ENCODE measurements at places on chromosomes 2 and 18.

GRCh38 chr2:171102802-171103201 lies 57.9 kb downstream of the TLK1 start:
- DNase-seq: no peak

GRCh38 chr18:23095463-23095862 lies 39.8 kb upstream of the CABLES1 start:
- no peak for DNase-seq

DNA sequence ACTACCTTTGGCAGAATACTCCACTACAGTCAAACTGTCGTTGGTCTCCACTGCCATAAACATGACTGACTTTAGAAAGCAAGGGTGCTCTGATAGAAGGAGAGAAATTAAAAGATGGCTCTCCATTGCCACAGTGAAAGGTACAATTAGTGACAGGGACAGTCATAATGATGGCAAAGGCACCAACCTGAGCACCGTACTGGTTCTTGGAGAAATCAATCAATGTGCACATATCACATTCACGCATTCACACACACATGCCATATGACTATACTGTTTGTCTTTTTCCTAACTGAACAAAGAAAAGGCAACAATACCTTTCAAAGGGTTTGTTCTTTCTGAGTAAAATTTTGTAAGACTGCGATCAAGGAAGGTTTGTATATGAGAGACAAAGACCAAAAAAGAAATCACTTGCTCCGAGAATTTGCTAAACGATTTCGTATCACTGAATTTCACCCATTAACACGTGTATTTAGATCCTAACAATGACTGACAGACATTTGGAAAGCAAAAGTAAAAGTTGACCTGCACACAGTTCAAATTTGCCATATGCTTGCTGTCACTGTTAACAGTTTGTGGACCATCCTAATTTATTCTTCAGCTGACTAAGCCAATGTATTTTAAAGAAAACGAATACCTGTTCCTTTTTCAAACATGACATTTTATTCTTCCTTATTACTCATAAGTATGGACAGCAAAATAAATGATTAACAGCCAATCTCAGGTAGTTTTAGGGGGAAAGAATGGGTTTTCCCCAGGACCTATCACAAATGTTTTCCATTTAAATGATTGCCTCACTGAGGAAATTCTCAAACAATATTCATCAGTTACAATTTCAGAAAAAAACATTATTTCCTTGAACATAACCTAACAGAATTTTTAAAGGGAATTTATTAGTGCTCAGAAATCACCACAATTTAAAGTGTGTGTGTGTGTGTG lies 644.4 kb downstream of the ZEB2 start:
- no peak for DNase-seq

DNA sequence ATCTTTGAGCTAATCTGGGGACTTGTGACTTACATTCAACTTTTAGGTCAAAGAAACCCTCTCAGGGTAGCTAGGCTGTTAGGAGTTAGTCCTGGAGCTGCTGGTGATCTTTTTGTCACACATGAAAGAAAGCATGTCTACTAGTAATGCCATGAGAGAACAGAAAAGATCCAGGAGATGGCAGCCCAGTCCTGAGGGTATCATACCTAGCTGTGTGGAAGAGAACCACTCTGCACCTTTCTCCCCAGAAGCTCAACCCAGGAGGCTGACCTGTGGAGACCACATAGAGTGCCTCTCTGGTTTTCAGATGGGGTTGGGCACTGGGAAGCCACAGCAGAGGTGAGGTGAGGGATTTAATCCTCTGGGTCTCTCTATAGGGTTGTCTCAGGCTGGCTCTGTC lies 460.2 kb upstream of the UBE2E3 start:
- no peak for DNase-seq

GRCh38 chr2:105575499-105576025 lies 169.2 kb upstream of the NCK2 start:
- no peak for DNase-seq

DNA sequence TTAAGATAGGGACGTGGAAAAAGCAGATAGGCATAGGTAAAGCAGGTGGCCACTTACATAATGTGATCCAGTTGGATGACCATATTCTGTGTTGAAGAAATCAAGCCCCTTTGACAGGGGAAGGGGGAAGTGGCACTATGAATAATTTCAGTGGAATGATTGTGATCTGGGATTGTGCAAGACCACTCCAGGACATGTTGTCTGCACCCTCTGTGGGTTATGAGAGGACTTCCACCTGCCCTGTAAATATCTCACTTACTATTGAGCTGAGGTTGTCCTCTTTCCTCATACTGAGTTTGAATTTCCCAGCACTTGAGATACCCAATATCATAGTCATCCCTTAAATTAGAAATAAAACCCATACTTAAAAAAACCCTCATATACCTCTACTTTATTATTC lies 220.7 kb downstream of the IRS1 start:
- no peak for DNase-seq

- no peak for DNase-seq
Measured at GRCh38 chr2:241125626-241126025, 23.5 kb upstream of the MTERF4 start.

DNA sequence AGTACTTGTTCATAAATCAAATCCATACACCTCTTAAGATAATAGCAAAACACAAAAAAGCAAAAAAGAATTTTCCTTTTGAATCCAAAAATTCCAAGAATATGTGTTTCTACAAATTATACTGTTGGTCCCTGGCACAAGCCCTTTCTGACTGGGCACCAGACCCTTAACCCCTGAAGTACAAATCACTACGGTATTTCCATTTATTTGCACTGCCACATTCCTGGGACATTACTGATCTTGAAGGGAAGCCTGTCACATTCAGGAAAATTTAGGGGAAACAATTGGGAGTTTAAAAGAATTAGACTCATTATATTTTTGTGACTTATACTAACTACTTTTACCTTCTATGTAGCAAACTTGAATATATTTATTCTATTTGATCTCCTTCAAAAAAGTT lies 98.8 kb downstream of the ZNF521 start:
- no peak for DNase-seq

DNA sequence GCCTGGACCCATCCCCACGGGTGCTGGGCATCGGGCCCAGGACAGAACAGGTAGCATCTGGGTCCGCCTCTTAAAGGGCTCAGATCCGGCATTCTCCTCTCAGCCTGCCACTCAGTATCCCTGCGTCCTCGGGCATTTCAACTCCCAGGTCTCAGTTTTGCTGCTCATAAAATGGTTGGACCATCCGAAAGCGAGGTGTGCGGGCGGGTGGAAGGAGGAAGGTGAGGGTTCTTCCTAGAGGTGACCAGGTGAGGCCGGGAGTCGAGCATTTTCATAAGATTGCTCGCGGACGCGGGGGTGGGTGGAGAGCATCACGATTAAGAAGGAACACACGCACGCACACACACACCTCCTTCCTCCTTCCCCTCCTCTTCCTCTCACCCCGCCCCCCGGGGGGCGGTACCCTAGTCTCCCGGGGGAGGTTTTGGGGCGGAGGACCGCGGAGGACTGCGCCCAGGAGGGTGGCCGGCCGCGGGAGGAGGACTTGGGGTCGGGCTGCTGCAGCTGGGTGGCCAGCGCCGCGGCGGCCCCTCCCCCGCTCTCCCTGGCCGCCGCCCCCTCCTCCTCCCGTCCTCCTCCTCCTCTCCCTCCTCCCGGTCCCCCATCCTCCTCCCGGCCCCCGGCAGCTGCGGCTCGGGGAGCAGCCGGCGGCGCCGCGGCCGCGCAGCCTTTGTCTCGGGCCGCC lies 97.9 kb upstream of the GPR45 start:
- peak; percentile 66 for DNase-seq

DNA sequence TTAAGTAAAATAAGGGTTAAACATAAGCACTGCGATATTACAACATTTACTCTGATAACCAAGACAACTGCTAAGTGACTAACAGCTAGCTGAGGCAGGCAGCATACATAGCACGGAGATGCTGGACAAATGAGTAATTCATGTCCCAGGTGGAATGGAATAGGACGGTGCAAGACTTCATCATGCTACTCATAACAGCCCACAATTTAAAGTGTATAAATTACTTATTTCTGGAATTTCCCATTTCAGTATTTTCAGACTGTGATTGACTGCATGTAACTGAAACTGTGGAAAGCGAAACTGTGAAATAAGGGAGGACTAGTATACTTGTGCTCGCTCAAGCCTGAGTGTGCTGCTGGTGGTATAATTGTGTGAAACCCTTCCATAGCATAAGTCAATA lies 12.9 kb downstream of the IER3IP1 start:
- DNase-seq: no peak

- DNase-seq: no peak
Measured at GRCh38 chr18:65767406-65767805, 16.6 kb downstream of the CDH7 start.

DNA sequence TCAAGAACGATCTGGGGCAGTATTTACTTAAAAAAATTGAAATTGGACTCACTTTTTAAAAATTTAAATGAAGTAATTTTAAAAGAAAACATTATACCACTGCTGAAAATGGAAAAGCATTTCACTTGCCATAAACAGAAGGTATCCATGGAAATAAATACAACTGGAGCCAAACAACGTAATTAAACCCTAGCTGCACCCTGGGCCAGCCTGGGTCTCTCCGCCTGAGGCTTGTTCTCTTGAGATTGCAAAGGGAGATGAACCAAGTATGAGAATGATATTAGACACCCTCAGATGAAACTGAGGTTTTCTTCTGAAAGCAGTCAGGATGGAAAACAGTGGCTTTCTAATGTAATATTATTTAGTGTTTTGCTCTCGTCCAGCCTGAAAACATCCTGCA lies 264.4 kb downstream of the KCNE4 start:
- DNase-seq: no peak

DNA sequence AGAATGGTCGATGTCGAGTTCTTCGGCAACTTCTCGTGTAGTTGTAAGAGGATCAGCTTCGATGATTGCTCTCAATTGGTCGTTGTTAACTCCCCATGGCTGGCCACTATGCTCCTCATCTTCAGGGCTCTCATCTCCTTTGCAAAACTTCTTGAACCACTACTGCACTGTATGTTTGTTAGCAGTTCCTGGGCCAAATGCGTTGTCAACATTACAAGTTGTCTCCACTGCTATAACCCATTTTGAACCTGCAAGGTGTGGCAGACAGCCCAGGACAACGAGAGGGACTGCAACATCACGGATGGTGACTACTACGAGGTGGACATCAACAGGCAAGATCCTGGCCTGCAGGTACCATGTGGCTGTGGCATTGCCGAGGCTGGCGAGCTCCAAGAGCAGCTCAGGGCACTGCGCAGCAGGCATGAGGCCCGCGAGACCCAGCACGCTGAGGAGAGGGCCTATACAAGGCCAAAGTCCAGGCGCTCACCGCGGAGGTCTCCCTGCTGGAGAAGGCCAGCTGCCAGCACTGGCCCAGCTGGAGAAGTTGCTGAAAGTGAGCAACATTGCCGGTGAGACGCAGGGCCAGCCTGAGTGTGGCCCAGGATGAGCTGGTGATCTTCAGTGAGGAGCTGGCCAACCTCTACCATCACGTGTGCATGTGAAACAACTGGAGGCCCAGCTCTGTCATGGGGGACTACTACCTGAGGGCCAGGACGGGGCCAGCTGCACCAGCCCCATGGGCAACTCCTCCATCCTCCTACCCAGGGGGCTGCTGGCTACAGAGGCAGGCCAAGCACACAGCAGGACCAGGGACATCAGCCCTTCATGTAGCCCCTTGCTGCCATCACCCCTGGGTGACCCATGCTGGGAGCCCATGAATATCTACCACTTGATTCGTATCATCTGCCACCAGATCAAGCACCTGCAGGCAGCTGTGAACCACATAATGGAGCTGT lies 20.2 kb downstream of the CLK1 start:
- no peak for DNase-seq

DNA sequence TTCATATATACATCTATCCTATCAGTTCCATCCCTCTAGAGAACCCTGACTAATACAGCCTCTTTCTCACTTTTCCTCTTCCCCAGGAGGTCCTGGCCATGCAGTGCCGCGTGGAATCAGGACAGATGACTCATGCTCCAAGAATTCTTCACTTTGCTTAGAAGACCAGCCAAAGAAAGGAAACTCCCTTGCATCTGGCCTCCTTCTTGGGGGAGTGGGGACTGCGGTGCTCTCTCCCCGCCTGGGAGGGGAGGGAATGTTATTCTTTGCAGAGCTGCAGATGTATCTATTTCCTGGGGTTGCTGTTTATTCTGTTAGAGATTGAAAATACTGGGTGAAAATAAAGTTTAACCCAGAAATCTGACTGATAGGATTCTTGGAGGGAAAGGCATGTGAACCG lies 111.5 kb upstream of the SH3BP4 start:
- DNase-seq: no peak

- no peak for DNase-seq
Measured at GRCh38 chr2:35447821-35448220, 907.8 kb upstream of the CRIM1 start.

GRCh38 chr2:169034256-169034655 lies 3.1 kb upstream of the ABCB11 start:
- DNase-seq: no peak

DNA sequence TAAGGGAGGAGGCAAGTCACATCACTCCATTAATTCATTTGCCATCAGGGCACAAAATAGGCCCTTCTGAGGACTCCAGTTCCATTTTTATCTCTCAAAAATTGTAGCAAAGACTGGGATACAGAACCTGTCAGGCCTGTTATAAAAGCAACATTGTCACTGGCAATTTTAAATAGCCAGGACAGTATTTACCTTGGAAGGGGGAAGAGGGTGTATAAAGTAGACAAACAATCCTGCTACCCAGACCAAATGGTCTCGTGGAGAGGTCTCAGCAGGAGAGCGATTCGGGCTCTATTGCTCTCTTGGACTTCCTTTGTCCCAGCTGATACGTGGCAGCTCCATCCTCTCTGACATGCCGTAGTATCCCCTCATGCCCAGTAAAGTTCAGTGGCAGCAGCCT lies 740.3 kb upstream of the HS6ST1 start:
- DNase-seq: no peak

DNA sequence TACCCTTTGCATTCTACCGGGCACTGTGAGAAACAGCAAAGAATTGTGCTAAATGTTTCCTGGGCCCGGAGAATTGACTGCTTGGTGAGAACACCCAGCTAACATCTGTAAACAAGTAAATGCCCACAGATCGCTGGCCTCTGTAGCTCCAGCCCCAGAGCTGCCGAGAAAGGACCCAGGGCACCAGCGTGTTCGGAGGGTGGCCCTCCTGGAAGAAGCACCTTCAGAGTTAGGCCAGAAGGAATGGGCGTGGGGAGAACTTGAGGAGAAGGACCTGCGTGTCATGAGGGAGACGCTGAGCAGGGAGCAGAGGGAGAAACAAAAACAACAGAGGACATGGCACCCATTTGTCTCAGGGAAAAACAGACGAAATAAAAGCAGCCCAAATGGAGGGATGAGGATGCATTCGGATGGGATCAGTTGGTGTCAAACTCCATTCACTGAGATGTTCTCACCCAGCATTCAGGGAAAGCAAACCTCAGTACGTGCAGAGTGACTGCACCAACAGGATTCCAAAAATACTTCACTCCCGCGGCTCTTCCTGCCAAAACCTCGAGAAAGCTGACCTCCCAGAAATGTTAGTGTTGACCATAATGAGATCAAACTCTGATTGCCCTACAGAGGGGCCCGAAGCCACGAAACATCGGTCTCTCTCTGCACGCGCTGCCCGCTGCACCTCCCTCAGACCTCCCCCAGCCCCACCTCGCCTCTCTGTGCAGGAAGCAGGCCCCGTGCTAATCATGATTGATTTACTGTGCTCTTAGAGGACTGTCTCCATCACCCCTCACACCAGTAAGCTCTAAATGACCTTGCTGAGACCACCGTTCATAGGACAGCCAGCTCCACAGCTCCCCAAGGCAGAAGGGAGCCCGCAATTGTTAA lies 376.3 kb upstream of the SALL3 start:
- DNase-seq: no peak
